HCT116 (cell line): ENCODE measurements at places on chromosomes 4 and X. TPM values are rescaled to one million over a fixed set of nuclear protein-coding genes. Genes with fewer than 3 reads are reported as not detected.

Gene STPG2
- not detected for total RNA-seq

Gene CT45A10
- total RNA-seq: not detected

Gene HTATSF1
- 39.7 TPM for total RNA-seq

Gene GASK1B
- 1.3 TPM for total RNA-seq

Gene C4orf50
- not detected for total RNA-seq

Gene TTC29
- total RNA-seq: not detected

Gene TRAM1L1
- not detected for total RNA-seq

Gene TCEAL2
- total RNA-seq: not detected

Gene PAQR3
- 32.3 TPM for total RNA-seq

Gene ART3
- not detected for total RNA-seq

Gene NSDHL
- total RNA-seq: 22.1 TPM

Gene PNMA5
- total RNA-seq: not detected

Gene CDX4
- not detected for total RNA-seq

Gene ENPEP
- 4.5 TPM for total RNA-seq

Gene UGT2B17
- total RNA-seq: not detected

Gene NSUN7
- total RNA-seq: 0.07 TPM
